Hepatocyte (in vitro differentiated cells): ENCODE measurements at places on chromosomes 6 and 20. TPM values are rescaled to one million over a fixed set of nuclear protein-coding genes. Genes with fewer than 3 reads are reported as not detected.
A peak's percentile ranks its signal among the peaks of the same experiment; 100 is the strongest.

- no peaks in the 10 kb centered on the region for H3K27me3 ChIP-seq
- H3K4me3 ChIP-seq, result no peak overlapping the region
- no peak for DNase-seq
- H3K4me1 ChIP-seq, result no peaks in the 10 kb centered on the region
- no peak overlapping the region for H3K27ac ChIP-seq
Observed at GRCh38 chr6:77263003-77263402, 200.3 kb downstream of the HTR1B start.

DNA sequence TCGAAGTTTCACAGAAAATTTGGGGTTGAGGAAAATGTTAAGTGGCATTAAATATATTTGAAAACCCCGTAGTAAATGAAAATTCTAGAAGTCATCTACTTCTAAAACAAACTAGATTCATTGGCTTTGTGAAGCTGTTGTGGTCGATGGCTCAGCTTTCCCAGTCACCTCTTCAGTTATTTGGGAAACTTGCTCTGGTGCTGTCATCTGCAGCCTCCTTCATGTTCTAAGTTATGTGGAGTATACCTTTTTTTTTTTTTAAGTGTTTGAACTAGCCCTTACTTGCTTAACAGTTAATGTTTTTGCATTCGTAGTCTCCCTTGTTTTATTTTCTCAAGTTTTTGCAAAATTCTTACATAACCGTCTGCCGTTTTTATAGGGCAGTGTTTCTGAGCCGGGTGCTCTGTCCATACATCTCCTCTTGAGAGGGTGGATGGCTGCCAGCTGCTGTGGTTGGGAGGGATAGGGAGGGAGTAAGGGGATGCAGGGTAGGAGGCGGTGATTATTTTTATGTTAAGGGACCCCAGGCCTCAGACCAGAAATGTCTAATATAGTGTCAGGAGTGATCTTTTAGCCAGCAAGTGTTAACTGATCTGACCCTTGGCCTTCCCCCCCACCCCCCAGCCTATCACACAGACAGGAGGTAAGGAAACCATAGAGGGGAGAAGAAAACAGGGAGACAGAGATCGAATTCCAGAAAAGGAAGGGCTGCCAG lies 7.1 kb downstream of the RREB1 start:
- H3K27me3 ChIP-seq, result no peaks in the 10 kb centered on the region
- H3K27ac ChIP-seq, result no peak overlapping the region
- DNase-seq, result no peak
- no peak overlapping the region for H3K4me3 ChIP-seq
- peaks cover 23% of the 10 kb centered on the region for H3K4me1 ChIP-seq
- H3K36me3 ChIP-seq, result no peaks in the 10 kb centered on the region

DNA sequence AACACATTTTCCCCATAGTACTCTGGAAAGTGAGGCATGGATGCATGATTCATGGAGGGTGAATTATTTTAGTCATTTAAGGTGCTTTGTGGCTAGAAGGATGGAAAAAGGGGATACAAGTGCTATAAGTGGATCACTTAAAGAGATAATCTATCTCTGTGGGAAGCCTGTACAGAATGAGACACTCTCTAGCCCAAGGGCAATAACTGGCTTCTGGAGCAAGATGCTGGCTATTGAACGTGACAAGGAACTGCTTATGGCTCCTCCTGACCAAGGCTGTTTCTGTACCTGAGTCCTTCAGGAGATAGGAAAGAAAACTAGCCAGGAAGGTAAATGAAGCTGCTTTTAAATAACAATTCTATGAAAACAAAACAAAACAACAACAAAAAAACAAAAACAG lies 590.7 kb downstream of the EYS start:
- no peak for DNase-seq
- no peak overlapping the region for H3K4me3 ChIP-seq
- no peaks in the 10 kb centered on the region for H3K27me3 ChIP-seq
- no peak overlapping the region for H3K27ac ChIP-seq

DNA sequence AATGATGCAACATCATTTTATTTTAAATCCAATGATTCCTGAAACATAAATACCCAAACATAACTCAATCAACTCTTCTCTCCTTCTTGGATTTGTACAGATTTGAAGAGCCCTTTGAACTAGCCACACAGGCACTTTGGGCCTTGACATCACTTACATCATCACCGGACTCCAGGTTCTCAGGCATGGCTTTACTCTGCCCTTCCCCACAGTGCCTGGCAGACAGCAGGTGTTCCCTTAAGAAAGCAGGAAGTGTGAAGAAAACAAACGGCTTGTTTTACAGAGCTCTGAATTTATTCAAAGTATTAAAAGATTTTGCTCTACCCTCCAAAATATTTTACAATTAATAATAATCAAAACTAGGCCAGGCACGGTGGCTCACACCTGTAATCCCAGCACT lies 54.8 kb upstream of the GCM1 start:
- DNase-seq, result no peak
- H3K4me1 ChIP-seq, result no peaks in the 10 kb centered on the region
- H3K36me3 ChIP-seq, result no peaks in the 10 kb centered on the region
- no peak overlapping the region for H3K4me3 ChIP-seq
- no peaks in the 10 kb centered on the region for H3K27me3 ChIP-seq

DNA sequence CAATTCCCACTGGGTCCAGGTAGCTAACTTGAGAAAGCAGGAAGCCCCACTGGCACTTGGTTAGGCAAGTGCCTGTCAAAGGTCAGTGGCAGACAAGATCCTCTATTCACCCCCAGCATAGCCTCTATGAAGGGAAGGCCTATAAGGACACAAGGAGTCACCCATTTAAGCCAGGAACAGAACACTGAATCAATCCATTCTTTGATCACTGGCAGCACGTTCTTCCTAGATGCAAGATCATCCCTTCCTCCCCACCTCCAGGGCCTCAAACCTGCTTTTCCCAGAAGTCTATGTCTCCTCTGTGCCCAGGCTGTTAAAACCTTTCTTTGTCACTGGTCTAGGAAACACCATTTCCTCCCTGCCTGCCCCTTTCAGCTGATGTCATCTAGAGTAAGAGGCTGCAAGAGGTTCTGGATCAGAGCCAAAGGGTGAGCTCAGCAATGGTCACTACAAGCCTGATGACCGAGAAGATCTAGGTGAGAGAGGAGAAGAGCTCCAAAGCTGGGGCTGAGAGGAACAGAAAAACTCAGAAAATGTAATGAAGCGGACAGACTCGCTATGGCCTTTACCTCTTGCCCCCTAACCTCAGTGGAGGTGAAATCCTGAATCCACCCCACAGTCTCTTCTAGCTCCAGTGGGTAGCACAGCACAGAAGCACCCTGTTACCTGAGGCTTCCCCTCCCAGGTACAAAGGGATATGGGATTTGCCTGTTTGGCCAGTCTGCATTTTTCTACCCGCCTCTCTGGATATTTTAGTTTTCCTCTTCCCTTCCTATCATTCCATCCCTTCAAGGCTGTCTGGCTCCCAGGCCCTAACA lies 1.8 kb downstream of the GTPBP2 start:
- peaks cover 14% of the 10 kb centered on the region for H3K4me1 ChIP-seq
- H3K36me3 ChIP-seq, result no peaks in the 10 kb centered on the region
- H3K27me3 ChIP-seq, result no peaks in the 10 kb centered on the region
- H3K4me3 ChIP-seq, result no peak overlapping the region
- H3K27ac ChIP-seq, result peak overlapping the region; percentile 96

- DNase-seq, result peak; percentile 62
- no peak overlapping the region for H3K4me3 ChIP-seq
- no peak overlapping the region for H3K27ac ChIP-seq
- no peaks in the 10 kb centered on the region for H3K27me3 ChIP-seq
Observed at GRCh38 chr20:58372806-58373205, 16.2 kb upstream of the VAPB start.

GRCh38 chr6:125231574-125232343 lies 70.0 kb downstream of the HDDC2 start:
- H3K27me3 ChIP-seq, result no peaks in the 10 kb centered on the region
- H3K36me3 ChIP-seq, result no peaks in the 10 kb centered on the region
- peaks cover 24% of the 10 kb centered on the region for H3K4me1 ChIP-seq
- peak overlapping the region; percentile 49 for H3K27ac ChIP-seq

GRCh38 chr20:63657260-63657936 lies 714 bp upstream of the RTEL1 start:
- no peaks in the 10 kb centered on the region for H3K36me3 ChIP-seq
- H3K27me3 ChIP-seq, result no peaks in the 10 kb centered on the region
- peaks cover 7% of the 10 kb centered on the region for H3K4me1 ChIP-seq
- H3K27ac ChIP-seq, result peak overlapping the region; percentile 62
- DNase-seq, result no peak

DNA sequence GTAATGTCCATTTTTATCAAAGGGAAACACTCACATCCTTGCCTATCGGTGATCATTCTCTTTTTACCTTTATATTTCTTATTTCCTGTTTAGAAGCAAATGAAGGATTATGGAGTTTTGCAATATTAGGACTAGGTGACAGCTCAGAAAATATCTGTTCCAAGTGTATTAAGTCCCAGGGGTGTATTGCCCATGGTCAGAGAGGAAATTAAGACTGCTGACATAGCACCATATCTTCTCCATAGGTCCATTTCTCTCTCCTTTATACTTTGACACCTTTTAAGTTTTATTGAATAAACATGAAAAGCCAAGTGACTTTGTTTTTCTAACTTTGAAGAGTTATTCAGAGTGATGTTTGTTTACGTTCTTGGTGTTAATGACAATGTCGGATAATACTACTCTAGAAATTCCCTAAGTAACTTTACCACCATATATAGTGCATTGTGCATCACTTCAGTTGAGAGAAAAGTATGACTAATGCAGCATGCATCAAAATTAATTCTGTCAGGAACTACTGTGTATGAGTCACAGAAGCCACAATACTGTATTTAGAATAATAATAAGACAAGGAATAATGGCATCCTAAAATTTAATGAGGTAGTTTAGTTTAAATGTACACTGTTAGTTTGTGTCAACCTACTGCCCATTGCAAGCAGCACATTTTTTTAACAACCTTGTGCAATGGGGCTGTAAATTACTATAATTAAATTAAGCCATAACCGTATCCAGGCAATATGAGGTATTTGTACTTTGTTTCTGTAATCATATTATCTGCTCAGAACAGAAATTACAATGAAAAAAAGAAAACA lies 474.4 kb upstream of the RNF217 start:
- no peaks in the 10 kb centered on the region for H3K27me3 ChIP-seq
- H3K27ac ChIP-seq, result no peak overlapping the region
- no peaks in the 10 kb centered on the region for H3K36me3 ChIP-seq
- H3K4me3 ChIP-seq, result no peak overlapping the region
- H3K4me1 ChIP-seq, result no peaks in the 10 kb centered on the region

DNA sequence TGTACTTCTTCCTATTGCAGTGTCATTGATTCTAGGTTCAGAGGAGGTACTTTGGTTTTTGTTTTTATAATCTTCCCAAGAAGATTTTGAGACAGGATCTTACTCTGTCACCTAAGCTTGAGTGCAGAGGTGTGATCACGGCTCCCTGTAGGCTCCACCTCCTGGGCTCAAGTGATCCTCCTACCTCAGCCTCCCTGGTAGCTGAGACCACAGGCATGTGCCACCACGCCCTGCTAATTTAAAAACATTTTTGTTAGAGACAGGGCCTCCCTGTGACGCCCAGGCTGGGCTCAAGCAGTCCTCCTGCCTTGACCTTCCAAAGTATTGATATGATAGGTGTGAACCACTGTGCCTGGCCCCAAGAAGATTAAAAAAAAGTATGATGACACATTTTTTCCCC lies 3.4 kb upstream of the SLC17A5 start:
- no peak overlapping the region for H3K27ac ChIP-seq
- H3K36me3 ChIP-seq, result no peaks in the 10 kb centered on the region
- no peak overlapping the region for H3K4me3 ChIP-seq

HLA-DQA1 gene
- total RNA-seq, result not detected in 2 replicates

HTR1E gene
- total RNA-seq, result 5.3 and 6.2 TPM in 2 replicates

ESR1 gene
- total RNA-seq, result 0.07 and 0.08 TPM in 2 replicates

SALL4 gene
- 12.7 and 14.9 TPM in 2 replicates for total RNA-seq

ECT2L gene
- total RNA-seq, result 0.16 TPM in 1 of 2 replicates, not detected in the other

BMP7 gene
- total RNA-seq, result 12.8 and 14.8 TPM in 2 replicates

DZANK1 gene
- 1.1 and 1.8 TPM in 2 replicates for total RNA-seq
